ENCODE measurements at places on chromosomes 1 and 21.

GRCh38 chr1:44151332-44151731 is 9.9 kb upstream of the KLF18 start:
- DNase-seq = no peak

DNA sequence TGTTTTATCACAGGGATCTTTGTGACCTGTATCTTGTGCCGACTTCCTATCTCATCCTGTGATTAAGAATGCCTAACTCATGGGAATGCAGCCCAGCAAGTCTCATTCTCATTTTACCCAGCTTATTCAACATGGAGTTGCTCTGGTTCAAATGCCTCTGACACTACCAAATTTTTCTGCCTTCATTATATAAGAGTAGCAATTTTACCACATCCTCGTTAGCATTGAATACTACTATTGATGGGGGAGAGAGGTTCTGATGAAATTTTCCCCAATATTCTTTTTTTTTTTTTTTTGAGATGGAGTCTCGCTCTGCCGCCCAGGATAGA is 44.5 kb upstream of the PPIH start:
- no peak for DNase-seq

GRCh38 chr1:212749821-212750535 is 41.6 kb downstream of the NSL1 start:
- DNase-seq = peak; percentile 84

GRCh38 chr1:39129514-39129913 is 75.0 kb upstream of the MACF1 start:
- DNase-seq = peak; percentile 52

GRCh38 chr1:182215764-182216163 is 154.3 kb upstream of the ZNF648 start:
- DNase-seq = peak; percentile 86

DNA sequence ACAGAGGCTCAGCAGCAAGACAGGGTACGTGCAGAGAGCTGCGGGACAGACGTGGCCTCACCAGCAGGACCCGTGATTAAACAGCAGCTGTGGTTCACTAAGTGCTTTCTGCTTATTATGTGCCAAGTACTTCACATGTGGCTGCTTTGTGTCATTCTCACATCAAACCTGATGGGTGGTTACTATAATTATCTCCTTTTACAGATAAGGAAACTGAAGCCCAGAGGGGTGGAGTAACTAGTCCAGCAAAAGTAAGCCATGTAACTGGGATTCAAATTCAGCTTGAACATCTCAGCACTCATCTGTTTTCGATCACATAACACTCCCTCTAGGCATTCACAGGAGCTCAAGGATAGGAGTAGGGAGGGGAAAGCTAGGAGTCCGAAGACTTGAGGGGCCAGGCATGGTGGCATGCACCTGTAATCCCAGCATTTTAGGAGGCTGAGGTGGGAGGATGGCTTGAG is 50.8 kb upstream of the CLIC4 start:
- DNase-seq = peak; percentile 62

DNA sequence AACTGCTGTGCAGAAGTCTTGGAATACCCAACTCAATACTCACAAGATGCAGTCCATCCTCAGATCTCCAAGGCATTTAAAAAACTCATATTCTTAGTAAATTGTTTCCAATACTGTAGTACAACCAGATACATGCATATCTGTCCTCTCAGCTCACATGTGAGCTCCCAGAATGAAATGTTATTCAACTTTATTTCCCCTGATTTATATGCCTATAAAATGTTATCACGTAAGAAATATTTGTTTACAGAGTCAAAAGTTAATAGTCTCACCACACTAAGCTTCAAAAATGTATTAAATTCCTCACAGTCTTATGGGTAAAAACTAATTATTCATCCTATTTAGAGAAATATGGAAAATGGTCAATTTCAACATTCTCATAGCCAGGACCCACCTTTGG is 56.6 kb downstream of the LTN1 start:
- DNase-seq = no peak

DNA sequence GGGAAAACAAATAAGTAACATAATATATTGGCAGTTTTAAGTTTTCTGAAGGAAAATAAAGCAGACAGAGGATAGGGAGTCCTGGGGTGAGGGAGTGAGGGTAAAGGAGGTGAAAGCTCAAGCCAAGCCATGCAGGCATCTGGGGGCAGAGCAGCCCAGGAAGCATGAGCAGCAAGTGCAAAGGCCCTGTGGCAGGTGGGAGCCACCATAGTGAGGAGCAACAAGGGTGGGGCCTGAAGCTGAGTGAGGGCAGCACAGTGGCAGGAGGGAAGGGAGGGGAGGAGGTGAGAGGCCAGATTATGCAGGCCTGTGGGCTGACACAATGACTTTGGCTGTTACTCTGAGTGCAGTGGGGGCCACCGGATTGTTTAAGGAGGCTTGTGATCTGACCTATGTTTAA is 138.8 kb upstream of the TNR start:
- DNase-seq = no peak

- DNase-seq = peak; percentile 97
Observed at GRCh38 chr21:45874716-45875415, 106.7 kb upstream of the COL6A1 start.

- DNase-seq = no peak
Observed at GRCh38 chr1:8866792-8867415, 11.6 kb downstream of the ENO1 start.

DNA sequence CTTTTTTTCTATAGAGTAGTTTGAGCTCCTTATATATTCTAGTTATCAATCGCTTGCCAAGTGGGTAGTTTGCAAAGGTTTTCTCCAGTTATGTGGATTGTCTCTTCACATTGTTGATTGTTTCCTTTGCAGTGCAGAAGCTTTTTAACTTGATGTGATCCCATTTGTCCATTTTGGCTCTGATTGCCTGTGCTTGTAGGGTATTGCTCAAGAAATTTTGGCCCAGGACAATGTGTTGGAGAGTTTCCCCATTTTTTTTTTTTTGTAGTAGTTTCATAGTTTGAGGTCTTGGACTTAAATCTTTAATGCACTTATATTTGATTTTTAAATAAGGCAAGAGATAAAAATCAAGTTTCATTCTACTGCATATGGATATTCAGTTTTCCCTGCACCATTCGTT is 774.8 kb upstream of the ADAMTS5 start:
- peak; percentile 58 for DNase-seq

GRCh38 chr1:5938101-5938646 is 54.1 kb downstream of the NPHP4 start:
- DNase-seq = peak; percentile 40

DNA sequence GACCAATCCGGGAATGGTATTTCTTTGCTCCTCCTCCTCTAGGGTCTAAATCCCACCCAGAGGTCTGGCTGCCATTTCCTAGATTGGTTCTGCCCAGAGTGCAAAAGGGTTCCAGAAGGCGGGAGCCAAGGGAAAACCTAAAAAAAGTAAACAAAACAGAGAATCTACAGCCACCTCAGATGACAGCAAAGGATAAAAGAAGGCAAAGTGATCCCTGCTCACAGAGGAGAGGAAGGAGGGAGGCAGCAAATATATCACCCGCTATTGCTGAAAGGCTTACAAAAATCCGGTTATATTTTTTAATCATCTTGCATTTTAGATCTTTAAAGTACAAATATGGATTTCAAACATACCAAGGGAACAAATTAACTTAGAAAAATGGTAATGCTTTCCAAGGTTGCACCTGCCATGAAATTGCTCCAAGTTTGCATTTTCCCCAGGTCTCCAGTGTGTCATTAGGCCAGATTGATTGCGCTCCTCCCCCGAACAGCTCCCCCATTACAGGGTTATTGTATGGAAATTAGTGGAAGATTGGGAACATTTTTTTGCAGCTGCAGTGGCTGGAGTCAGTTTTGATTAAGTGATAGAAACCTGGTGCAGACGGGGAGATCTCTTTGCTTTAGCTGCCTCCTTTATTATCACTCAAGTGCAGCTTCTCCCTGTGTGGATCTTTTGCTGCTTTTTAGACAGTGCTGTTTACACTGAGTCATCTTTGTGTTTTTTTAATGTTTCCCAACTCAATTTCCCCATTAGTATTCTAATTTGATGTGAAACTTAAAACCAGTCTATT is 280.5 kb upstream of the CAMK1G start:
- no peak for DNase-seq
